Esophagus squamous epithelium (tissue), 5 donors: ENCODE measurements at places on chromosomes 4 and X.

GRCh38 chrX:39514801-39515200 is 583.0 kb downstream of the BCOR start:
- no peaks in the 10 kb centered on the region for H3K27me3 ChIP-seq
- peaks cover 16% of the 10 kb centered on the region for H3K4me1 ChIP-seq
- no peak overlapping the region for H3K27ac ChIP-seq
- no peak overlapping the region for H3K4me3 ChIP-seq

GRCh38 chr4:114386637-114387233 is 211.9 kb upstream of the UGT8 start:
- H3K27me3 ChIP-seq: no peaks in the 10 kb centered on the region
- no peaks in the 10 kb centered on the region for H3K36me3 ChIP-seq
- H3K27ac ChIP-seq: no peak overlapping the region
- no peak overlapping the region for H3K4me3 ChIP-seq
- DNase-seq: no peak
- no peaks in the 10 kb centered on the region for H3K4me1 ChIP-seq

- DNase-seq: no peak
- no peak overlapping the region for H3K4me3 ChIP-seq
- H3K27me3 ChIP-seq: no peaks in the 10 kb centered on the region
- H3K27ac ChIP-seq: no peak overlapping the region
Observed at GRCh38 chrX:112857478-112857878, 16.8 kb upstream of the AMOT start.

GRCh38 chrX:132119821-132120515 is 7.9 kb downstream of the FRMD7 start:
- no peaks in the 10 kb centered on the region for H3K36me3 ChIP-seq
- H3K4me1 ChIP-seq: no peaks in the 10 kb centered on the region
- no peak overlapping the region for H3K4me3 ChIP-seq
- H3K27me3 ChIP-seq: no peaks in the 10 kb centered on the region

DNA sequence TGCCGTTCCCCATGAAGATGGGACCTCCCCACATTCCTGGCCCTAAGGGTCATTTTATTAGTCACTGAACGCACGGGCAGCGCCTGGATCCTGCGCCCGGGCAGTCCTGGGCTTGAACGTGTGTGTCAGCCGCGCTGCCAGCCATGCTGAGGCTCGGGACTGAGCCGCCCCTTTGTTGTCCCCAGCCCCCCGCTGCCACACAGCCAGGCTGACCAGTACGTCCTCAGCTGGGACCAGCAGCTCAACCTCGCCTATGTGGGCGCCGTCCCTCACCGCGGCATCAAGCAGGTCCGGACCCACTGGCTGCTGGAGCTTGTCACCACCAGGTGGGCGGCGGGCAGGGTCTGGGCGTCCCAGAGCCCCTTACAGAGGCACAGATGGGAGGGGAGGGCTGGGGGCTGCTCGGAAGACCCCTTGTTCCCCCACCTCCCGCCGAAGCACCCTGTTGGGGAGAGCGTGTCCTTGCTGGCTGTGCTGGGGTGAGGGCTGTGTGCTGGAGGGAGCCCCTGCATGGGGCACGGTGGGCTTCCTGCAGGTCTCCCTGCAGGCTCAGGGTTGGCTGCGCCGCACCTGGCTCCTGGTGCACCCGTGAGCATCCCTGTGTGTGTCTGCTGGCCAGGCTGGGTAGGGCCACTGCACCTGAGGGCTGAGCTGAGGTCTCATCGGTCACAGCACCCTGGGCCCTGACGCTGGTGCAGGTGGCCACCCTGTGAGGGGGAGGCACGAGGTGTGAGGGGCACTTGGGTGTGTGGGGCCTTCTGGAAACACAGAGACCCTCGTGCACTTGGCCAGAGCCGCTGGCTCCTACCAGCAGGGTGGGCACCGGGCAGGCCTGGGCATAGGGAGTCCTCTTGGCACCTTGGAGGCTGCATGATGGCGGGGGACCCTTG is 1.0 kb downstream of the IDUA start:
- no peaks in the 10 kb centered on the region for H3K36me3 ChIP-seq
- peaks cover 27% of the 10 kb centered on the region for H3K4me1 ChIP-seq
- peak overlapping the region; percentile 82 for H3K27ac ChIP-seq
- no peak for DNase-seq

DNA sequence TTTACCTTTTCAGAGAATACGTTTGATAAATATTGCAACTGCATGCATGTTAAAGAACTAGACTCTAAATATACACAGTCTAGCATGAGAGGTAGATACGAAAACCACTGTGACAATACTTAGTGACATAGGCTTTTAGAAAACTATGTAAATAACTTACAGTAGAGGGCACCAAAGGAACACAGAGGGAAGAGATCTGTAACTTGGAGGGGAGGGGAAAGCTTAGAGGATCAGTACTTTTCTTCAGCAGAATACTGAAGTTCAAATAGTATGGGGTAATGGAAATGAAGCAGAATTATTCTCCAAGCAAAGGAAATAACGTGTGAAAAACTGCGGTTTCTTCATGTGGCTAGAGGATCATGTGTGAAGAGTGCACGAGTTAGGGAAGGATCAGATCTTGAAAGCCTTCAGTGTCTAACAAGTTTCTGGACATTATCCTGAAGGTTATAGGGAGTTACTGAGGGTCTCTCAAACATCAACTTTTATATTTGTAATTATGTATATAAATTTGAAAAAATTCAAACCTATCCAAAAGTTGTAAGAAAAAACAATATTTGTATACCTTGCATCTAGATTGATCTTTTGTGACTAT is 264.3 kb downstream of the NPFFR2 start:
- no peaks in the 10 kb centered on the region for H3K4me1 ChIP-seq
- no peak overlapping the region for H3K4me3 ChIP-seq
- H3K27me3 ChIP-seq: no peaks in the 10 kb centered on the region

- no peaks in the 10 kb centered on the region for H3K27me3 ChIP-seq
- H3K36me3 ChIP-seq: no peaks in the 10 kb centered on the region
- no peak overlapping the region for H3K4me3 ChIP-seq
- H3K27ac ChIP-seq: peak overlapping the region; percentile 45
Observed at GRCh38 chr4:74291471-74291870, 16.8 kb upstream of the EPGN start.

DNA sequence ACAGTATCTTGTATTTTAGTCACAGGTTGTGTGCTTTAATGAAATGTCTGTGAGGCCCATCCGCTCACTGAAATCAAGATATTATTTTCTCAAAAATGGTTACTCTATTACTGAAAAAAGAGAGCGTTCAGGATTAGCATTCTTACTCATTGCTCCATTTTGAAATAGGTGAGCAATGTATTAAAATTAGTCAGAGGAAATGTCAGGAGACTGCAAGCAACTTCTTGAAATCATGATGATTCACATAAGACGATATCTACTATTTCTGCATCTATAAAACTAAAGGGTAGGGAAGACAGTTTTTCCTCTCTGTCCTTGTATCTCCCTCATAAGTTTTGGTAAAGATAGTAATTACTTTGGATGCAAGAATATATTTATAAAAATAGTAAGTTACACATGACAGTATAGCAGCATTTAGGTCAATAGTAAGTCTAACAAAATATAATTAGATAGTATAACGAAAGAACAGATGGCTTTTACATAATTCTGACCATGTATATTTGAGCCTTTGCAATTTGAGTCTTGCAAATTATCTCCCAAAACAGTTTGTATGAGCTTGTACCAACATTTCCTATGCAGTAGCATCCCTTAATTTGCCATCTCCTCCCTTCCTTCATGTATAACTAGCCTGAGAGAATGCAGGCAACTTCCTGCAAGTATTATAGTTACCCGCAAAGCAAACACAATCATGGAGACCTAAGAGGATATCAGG is 937.8 kb downstream of the PCDH7 start:
- no peak overlapping the region for H3K27ac ChIP-seq
- H3K4me1 ChIP-seq: no peaks in the 10 kb centered on the region
- no peak for DNase-seq
- H3K27me3 ChIP-seq: peaks cover 2% of the 10 kb centered on the region

- no peak overlapping the region for H3K4me3 ChIP-seq
- peak overlapping the region; percentile 49 for H3K27ac ChIP-seq
- no peaks in the 10 kb centered on the region for H3K36me3 ChIP-seq
- no peak for DNase-seq
- H3K27me3 ChIP-seq: no peaks in the 10 kb centered on the region
Observed at GRCh38 chr4:84597450-84597849, 14.5 kb downstream of the CDS1 start.

DNA sequence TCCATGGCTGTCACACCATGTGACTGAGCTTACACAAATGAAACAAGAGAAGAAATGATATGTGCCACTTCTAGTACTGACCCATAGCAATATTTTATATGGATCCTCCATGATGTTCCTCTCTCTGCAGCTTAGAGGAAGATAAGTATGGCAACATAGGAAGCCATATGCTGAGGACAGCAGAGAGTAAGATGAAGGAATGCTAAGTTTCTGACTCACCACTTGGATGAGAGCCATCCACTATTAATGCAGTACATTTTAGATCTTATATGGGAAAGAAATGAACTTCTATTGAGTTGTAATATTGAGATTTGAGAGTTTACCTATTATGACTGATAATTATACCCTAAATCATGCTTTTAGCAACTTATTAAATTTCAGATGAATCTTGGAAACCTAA is 386.9 kb upstream of the MAOA start:
- H3K27me3 ChIP-seq: no peaks in the 10 kb centered on the region
- no peak for DNase-seq
- H3K4me1 ChIP-seq: no peaks in the 10 kb centered on the region
- no peaks in the 10 kb centered on the region for H3K36me3 ChIP-seq
- no peak overlapping the region for H3K27ac ChIP-seq

- no peak overlapping the region for H3K4me3 ChIP-seq
- no peaks in the 10 kb centered on the region for H3K27me3 ChIP-seq
- H3K4me1 ChIP-seq: no peaks in the 10 kb centered on the region
- no peak for DNase-seq
- H3K27ac ChIP-seq: no peak overlapping the region
Observed at GRCh38 chrX:123809854-123810375, 49.9 kb upstream of the XIAP start.

DNA sequence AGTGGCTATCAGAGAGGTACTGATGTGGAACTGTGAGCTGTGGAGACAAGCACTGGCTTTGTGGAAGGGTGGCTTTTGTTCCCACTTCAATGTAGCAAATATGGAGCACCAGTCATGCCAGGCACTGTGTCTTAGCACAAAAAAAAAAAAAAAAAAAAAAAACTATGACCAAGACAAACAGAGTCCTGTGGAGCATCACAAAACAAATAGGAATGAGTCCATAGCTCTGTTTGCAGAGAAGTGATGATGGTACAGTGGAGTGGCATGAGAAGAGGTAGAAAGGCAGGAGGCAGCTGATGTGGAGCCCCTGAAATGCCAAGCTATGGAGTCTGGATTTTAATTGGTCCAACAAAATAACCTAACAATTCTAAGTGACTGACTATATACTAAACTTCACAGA is 116.9 kb downstream of the RAB28 start:
- peaks cover 18% of the 10 kb centered on the region for H3K36me3 ChIP-seq
- no peak overlapping the region for H3K27ac ChIP-seq
- no peaks in the 10 kb centered on the region for H3K27me3 ChIP-seq
- no peak overlapping the region for H3K4me3 ChIP-seq
- no peaks in the 10 kb centered on the region for H3K4me1 ChIP-seq

GRCh38 chr4:8009710-8010511 is 70.2 kb upstream of the AFAP1 start:
- no peak overlapping the region for H3K27ac ChIP-seq
- H3K36me3 ChIP-seq: peaks cover 40% of the 10 kb centered on the region
- no peak overlapping the region for H3K4me3 ChIP-seq

DNA sequence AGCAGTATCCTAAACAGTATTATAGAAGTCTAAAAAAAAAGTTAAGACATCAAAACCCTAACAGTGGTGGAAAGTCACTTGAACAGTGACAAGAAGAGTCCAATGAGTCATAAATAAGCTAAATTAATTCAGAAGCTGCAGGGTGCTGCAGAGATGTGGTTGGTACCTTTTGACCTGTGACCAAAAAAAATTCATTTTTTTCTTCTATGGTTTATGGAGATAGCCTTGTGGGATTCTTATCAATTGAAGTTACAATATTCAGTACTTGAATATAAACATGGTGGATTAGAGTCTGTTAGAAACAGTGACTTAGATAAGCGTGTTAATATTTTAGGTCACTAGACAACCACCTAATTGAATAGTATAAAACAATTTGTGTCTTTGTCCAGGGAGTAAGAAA is 35.4 kb downstream of the CCSER1 start:
- no peak overlapping the region for H3K4me3 ChIP-seq
- no peaks in the 10 kb centered on the region for H3K4me1 ChIP-seq
- DNase-seq: no peak
- H3K27me3 ChIP-seq: no peaks in the 10 kb centered on the region
- H3K27ac ChIP-seq: no peak overlapping the region

DNA sequence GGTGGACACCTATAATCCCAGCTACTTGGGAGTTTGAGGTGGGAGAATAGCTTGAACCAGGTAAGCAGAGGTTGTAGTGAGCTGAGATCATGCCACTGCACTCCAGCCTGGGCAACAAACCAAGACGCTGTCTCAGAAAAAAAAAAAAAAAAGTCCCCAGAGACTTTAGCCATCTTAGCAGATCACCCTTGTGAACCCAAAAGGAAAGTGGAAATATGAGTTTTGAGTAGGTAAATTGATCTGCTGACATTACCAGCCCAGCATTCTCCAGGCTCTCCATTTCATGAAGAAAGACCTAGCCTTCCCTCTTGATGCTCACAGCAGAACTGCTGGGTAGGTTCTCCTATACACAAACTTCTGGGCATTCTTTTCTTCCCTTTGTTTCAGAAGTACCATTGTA is 24.5 kb upstream of the HNRNPD start:
- H3K27me3 ChIP-seq: no peaks in the 10 kb centered on the region
- H3K4me3 ChIP-seq: no peak overlapping the region
- no peaks in the 10 kb centered on the region for H3K36me3 ChIP-seq
- H3K4me1 ChIP-seq: no peaks in the 10 kb centered on the region
- H3K27ac ChIP-seq: no peak overlapping the region
- no peak for DNase-seq

DNA sequence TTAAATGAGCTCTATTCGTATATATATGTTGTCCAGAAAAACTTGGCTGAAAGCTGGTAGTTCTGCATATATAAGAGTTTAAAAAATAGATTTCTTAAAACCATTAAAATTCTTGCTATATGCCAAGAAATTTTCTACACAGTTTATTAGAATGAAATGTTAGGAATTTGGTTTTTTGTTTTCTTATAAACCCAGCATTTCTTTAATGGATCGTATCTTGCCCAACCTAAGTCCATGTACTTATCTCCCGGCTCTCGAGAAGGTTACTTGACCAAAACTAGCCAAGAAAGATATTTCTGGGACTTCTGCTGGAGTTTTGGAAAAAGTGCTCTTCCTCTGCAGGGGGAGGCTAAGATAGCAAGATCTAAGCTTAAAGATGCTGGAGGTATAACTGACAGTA is 4.7 kb upstream of the ASB5 start:
- H3K4me1 ChIP-seq: no peaks in the 10 kb centered on the region
- no peak overlapping the region for H3K27ac ChIP-seq
- no peak overlapping the region for H3K4me3 ChIP-seq
- H3K27me3 ChIP-seq: no peaks in the 10 kb centered on the region
- no peak for DNase-seq

DNA sequence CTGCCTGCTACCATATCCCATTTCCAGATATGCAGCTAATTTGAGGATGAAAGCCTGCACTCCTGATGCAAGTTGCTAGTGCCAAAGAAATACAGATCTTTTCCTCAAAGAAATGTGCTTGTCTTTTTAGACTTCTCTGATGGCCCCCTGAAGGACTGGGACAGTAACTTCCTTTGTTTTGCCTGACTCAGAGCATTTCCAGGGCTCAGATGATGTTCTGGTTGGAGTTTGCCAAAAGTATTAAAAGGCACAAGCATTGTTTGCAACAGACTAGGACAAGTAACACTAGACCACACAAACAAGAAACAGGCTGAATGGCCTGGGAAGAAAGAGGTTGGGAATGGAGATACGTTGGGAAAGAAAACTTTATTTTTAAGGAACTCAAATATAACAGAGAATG is 175.2 kb downstream of the IL13RA2 start:
- DNase-seq: no peak
- H3K36me3 ChIP-seq: no peaks in the 10 kb centered on the region
- no peaks in the 10 kb centered on the region for H3K27me3 ChIP-seq
- H3K27ac ChIP-seq: no peak overlapping the region
- H3K4me3 ChIP-seq: no peak overlapping the region
- H3K4me1 ChIP-seq: no peaks in the 10 kb centered on the region
